Activated CD8-positive, alpha-beta memory T cell treated with anti-CD3 and anti-CD28 coated beads, Interleukin-2, amount 50 U/mL, for 48 hours (primary cell): ENCODE measurements at places on chromosomes 13 and 19.
A peak's percentile ranks its signal among the peaks of the same experiment; 100 is the strongest.

GRCh38 chr19:47096721-47097120 lies 16.9 kb downstream of the ZC3H4 start:
- DNase-seq = no peak

DNA sequence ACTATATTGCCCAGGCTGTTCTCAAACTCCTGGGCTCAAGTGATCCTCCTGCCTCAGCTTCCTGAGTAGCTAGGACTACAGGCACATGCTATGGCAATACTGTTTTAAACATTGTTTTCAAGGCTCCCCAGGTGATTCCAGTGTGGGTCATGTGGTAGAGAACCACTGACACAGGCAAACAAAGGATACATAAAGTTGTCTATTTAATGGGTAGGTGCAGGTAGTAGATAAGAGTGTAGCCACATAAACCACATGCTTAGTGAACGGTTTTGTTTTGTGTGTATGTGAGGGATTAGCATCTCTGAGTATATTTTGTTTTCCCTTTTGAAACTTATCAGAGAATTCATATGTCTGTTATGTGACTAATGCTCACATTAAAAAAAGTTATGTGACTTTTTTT lies 36.7 kb downstream of the USPL1 start:
- DNase-seq = no peak

- no peak for DNase-seq
Measured at GRCh38 chr13:38657191-38657590, 29.7 kb upstream of the FREM2 start.

- no peak for DNase-seq
Measured at GRCh38 chr13:100208626-100209025, 119.7 kb downstream of the PCCA start.

- DNase-seq = no peak
Measured at GRCh38 chr13:77544758-77545338, 9.3 kb downstream of the SCEL start.

DNA sequence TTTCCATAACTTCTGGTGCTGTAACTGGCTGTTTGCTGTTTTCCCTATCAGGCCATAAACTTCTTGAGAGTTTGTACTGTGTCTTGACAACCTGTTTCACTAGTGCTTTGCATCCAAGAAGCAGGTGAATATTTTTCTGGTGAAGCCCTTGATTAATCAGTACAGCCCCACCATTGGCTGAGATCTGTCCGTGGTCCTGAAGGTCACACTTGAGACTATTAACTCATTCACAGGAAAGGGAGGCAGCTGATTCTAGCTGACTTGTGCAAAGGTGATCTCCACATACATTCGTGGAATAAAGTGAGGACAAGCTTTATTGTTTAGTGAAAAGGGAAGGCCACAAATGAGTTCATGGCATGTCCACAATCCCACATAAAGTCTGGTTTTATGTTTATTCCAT lies 61.4 kb upstream of the ZNF835 start:
- DNase-seq = no peak

- DNase-seq = no peak
Measured at GRCh38 chr13:46687810-46688209, 109.2 kb downstream of the ESD start.

DNA sequence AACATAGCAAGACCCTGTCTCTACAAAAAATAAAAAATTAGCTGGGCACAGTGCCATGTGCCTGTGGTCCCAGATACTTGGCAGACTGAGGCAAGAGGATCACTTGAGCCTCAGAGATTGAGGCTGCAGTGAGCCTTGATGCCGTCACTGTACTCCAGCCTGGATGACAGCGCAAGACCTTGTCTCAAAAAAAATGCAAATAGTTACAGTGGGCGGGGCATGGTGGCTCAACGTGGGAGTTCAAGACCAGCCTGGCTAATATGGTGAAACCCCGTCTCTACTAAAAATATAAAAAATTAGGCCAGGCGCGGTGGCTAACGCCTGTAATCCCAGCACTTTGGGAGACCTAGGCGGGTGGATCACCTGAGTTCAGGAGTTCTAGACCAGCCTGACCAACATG lies 8.5 kb downstream of the PGLS start:
- DNase-seq = no peak

GRCh38 chr19:48918801-48919247 lies 14.7 kb upstream of the DHDH start:
- no peak for DNase-seq

GRCh38 chr19:54158812-54159351 lies 639 bp downstream of the LENG1 start:
- DNase-seq = peak; percentile 66
